ENCODE measurements at places on chromosomes 2 and 18.

DNA sequence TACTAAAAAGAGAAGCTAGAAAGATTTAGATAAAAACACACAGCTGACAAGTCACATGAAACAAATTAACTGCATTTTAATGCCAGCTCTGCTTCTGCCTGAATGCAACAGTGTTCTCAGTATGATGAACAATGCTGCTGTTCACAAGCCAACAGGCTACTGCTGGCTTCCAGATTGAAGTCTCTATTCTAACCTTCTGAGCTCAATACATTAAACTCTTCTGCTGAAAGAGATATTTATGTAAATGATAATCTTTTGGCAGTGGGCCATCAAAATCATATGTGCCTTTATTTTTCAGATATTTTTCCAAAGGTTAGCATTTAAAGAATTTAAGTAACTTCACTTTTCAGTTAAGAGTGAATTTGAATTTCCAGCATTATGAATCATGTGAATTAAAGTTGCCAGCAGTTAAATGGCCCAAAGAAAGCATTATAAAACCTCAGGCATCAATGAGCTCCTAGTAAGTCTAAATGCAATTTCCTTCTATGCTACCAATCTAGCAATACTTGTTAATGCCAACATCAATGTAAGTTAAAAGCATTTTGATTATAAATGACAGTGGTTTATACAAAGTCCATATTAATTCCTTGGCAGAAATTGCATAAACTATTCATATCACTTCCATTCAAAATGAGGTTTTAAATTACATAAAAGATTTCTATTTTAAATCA, 72.4 kb downstream of the ID2 start:
- no peak for DNase-seq

DNA sequence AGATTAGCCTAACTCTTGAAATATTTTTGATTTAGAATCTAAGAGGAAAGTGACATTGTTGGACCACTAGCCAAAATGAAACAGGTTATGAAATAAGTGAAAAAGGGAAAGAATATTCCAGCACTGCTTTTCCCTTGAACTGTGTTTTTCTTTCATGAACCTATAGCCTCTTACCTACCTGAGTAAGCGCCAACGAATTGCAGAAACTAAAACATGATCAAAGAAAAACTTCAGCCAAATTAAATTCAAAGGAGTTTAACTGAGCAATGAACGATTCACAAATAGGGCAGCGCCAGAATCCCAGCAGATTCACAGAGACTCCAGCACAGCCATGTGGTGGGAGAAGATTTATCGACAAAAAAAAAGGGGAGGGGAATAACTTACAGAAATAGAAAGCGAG, 518.6 kb downstream of the PIK3C3 start:
- DNase-seq, result no peak

DNA sequence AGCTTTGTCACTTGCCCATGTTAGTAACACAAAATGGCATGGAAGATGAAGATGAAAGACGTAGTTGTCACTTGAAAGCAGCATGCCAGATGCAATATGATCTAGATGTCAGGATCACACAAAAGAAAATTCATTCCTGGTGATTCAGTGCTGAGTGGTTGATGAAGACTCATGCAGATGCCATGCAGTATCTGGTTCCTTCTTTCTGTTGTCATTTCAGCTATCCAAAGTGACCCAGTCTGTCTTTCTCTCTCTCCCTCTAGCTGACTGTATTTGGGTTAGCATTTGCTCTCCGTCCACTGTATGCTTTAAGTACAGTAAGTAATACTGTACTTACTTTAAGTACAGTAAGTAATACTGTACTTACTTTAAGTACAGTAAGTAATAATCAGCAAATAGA, 50.4 kb downstream of the TTN start:
- no peak for DNase-seq

- no peak for DNase-seq
These were observed 91.3 kb upstream of the GPR45 start for GRCh38 chr2:105150231-105150630.

DNA sequence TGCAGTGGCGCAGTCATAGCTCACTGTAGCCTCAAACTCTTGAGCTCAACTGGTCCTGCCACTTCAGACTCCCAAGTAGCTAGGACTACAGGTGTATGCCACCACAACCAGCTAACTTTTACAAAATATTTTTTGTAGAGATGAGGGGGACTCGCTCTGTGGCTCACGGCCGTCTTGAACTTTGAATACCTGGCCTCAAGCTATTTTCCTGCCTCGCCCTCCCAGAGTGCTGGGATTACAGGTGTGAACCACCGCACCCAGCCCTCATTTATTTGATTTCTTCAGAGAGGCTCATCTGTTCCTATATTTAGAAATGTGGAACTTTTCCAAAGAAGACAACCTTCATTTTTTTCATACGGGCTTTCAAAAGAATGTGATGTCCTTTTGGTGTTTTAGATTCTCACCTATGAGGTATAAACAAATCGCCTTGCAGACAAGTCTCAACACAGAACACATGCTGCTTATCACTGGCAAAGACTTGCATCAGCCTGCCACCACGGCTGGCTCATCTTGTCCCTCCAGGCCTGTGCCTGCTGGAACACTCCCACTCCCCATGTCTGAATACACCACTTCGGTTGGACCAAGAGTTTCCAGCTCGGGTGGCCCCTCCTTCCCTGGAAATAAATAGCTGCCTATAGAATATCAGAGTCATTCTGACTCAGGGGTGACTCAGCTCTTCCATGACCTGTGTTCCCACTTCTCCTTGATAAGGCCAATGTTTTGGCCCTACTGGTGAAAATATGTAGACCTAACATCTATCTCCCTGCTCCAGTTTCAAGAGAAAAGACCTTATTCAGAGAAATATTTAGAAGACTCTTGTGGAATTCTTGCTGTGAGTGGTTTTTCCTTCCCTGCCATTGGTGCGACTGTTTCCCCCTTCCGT, 202.6 kb downstream of the TGIF1 start:
- DNase-seq, result peak; percentile 69

- DNase-seq, result no peak
These were observed 267.6 kb upstream of the LYPD1 start for GRCh38 chr2:132937629-132938028.

DNA sequence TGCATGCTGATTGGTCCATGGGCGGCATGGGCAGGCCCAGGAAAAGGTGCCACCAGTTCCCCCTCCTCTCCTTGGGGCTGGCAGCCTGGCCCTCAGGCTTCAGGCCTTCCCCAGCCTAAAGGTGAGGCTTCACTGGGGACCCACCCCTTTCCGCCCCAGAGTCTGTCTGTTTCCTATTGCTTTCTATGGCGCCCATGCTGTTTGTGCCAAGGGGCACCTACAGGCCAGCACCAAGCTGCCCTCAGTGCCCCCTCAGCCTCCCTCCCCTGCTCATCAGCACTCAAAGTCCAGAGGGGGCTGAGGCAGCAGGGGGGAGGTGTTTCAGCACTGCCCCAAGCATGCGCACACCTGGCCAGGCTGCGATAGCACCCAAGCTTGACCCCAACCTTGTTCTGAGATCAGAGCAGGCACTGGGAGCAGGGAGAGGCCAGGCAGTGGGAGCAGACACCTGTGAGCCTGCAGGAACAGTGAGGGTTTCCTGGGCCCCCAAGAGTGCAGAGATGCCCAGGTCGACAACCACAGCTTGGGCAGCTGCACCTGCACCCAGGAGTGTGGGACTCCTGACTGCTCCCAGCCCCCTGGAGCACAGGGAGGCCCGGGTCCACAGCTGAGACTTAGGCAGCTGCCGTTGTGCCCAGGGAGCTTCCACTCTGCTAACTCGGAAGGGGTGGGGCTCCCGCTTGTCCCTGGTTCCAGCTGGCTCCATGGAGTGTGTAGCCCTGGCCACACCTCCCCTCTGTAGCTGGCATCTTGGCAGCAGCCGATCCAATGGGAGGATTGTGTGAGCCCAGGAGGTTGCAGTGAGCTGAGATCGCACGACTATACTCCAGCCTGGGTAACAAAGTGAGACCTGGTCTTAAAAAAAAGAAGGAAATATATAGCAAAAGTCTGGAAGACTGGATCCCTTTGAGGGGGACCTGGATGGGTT, 69.1 kb downstream of the NCAPH start:
- DNase-seq, result no peak

- DNase-seq, result no peak
These were observed 98.3 kb upstream of the ZBTB14 start for GRCh38 chr18:5393779-5394178.

DNA sequence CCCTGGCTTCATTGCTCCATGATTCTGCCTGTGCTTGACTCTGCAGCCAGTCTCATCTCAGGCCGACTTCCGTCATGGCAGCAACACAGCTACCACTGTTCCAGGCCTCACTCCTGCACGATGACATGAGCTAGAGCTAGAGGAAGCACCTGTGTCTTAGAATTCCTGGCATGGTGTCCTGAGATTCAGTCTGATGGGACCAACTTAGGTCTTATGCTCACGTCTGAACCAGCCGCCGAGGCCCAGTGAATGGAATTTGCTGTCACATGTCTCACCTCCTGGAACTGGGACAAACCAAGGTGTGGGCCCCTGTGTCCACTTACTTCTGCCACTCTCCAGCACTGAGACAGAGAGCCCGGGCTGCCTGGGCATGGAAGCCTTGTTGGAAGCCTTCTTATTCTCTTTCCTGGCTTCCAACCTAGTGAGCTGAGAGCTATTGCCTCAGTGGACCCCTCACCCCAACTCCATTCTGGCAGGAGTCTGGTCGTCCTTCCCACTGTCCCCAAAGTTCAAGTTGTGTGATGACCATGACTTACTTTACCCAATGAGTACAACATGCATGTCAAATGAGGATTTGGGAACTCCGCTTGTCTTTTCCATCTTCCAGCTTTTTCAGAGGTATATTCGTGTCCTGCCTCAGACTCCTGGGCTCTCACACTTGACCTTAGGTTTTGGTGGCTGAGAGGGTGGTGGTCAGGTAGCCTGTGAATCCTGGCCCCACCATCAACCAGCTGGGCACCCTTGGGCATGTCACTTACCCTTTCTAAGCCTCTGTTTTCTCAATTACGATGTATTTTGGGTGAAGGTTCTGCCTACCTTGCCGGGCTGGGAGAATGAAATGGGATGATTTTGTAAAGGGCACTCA, 39.1 kb upstream of the HS6ST1 start:
- DNase-seq, result no peak

DNA sequence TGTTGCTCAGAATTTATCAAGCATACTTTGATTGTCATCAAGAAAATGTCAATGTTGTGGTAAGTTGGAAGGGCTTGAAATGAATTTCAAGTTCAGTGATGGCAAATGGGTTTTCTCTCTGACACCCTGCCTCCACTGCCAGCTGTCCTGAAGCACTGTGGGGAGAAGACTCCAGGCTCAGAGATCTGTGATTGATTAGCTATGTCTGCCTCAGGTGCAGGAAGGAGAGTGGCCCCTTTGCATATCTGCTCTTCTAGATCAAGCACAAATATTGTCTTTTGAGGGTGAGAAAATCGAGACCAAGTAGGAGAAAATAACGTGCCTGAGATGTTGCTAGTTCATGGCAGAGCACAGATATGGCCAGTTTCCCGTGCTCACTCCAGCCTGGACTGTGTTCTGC, 178.8 kb upstream of the GLI2 start:
- DNase-seq, result no peak

- peak; percentile 8 for DNase-seq
These were observed 41.2 kb downstream of the MCFD2 start for GRCh38 chr2:46874236-46874929.

DNA sequence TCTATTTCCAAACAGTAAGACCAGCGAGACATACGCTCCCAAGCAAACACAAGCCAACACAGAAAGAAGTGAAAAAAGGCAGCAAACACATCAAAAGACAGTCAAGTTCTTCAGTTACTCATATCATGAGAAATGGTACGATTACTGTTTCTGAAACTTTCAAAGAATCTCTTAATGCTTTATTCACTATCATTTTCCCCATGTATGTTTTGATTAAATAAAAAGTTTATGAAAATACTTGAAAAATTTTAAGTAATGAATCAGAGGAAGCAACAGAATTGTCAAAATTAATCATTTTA, 114.9 kb downstream of the HDAC4 start:
- no peak for DNase-seq

DNA sequence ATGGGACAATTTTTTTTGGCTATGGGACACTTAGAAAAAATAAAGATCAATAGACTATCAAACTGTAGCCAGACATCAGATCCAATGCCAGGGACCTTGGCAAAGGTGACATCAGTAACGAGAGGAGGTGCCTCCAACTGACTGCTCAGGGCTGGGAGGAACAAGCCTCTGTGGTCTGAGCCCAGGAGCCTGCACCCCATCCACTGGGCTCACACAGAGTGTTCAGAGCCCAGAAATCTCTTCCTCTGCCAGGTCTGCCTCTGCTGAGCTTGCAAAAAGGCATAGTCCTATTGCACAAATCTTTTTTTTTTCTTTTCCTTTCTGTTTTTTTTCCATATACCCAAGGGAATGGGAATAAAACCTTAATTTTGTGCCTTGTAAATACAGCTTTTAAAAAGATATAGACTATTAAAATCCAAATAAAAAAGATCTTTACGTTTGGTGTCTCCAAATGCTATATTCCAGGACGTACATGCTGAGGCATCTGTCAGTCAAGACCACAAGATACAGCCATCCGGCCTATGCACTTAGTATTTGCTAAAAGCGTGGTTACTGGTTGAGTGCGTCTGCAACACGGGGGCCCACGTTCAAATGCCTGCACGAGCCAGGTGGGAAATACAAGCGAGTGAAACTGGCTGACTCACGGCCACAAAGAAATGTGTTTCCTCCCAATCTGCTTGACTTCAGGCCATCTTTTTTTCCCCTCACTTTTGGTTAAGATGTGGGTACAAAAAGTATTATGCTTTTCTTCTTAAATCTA, 7.8 kb upstream of the ARHGAP25 start:
- DNase-seq, result no peak

DNA sequence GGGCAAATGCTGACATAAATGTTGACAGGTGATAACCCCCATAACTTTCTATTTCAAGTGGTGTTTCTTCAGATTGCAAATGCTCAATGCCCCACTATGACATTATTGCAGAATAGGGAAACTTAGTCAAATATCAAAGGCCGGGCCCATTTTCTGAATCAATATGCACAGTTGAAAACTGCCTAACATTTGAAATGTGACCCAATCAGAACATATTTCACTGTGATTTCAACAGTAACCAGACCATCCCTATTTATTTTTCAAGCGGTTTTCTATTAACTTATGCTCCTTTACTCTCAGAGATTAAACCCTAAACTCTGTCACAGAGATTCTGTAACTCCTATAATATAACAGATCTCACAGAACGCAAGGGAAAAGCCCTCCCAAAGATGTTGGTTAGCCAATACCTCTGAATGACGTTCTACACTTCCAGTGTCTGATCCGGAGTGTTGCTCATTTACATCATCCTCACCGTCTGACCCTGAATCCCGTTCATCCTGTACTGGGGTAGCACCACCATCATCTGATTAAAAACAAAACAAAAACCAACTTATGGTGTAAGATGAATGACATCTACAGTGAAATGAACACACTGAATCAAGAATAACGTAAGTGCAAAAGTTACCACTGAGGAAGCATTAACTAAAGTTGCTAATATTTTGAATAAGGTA, 2.9 kb downstream of the IWS1 start:
- DNase-seq, result no peak

DNA sequence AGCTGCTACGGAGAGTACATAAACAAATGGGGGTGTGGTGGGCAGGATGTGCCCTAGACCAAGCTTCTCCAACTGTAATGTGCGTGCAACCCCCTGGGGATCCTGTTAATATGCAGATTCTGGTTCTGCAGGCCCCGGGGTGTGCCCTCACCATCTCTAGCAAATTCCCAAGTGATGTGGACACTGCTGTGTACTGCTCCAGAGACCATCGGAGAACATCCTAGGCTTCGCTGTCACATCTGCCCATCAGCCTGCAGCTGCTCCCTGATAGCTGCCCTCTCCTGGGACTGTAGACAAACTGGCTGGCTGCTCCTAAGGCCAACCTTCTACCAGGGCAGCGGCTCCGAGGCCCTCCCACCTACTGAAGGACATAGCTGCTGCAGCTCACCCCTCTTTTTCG, 3.2 kb downstream of the HS1BP3 start:
- no peak for DNase-seq

- DNase-seq, result no peak
These were observed 41.9 kb downstream of the EVA1A start for GRCh38 chr2:75518638-75519465.

All from tibial artery (tissue), 4 donors.